GM12878 (cell line): ENCODE measurements at places on chromosomes 5 and 9.

DNA sequence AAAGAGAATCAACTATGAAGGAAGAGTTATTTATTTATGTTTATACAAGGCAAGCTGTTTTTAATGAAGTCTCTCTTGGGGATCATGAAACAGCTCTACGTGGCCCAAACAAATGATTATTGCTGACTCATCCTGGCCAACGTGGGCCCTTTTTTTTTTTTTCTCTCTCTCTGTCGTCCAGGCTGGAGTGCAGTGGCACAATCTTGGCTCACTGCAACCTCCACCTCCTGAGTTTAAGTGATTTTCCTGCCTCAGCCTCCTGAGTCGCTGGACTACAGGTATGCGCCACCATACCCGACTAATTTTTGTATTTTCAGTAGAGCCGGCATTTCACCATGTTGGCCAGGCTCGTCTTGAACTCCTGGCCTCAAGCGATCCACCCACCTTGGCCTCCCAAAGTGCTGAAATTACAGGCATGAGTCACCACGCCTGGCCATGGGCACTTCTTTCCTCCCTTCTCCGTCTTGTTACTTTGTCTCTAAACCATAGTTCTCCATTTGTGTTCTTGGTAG is 98.3 kb downstream of the BASP1 start:
- no peak for DNase-seq

GRCh38 chr5:44388321-44389089 is 715 bp downstream of the FGF10 start:
- no peak for DNase-seq

DNA sequence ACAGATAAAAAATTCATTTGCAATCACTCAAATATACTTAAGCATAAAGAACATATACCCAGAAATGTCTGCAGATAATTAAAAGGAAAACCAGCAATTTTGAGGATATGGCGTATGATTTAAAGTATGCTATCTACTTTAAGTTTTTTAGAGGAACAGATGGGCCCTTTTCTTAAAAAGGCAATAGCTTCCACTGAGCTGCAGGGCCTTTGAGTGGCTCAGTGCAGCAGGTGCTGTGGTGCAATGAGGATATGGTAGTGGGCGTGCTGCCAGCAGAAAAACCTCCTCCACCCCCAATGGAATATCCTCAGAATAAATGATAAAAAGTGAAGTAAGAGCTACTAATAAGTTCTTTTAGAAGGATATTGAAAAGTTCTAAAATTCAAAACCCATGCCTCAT is 814.5 kb downstream of the MTRR start:
- no peak for DNase-seq

DNA sequence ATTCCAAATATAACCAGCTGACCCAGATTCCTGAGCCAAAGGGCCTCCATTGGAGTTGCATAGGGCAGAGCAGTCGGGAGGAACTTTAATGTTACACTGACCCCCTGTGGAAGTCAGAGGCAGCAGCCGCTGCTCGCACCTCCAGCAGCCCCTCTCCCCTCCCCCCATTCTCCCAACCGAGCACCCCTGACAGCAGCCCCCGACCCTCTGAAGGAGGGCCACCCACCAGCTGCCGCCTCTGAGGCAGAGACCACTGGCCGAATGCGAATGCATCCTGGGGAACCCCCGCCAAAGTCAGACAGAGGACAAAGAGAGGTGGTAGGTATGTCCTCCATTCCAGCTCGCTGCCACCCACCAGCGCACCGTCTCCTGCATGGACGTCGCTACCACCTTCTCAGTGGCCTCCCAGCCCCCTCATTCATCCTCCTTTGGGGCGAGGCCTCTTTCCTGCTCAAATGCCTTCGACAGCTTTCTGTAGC is 231.0 kb downstream of the CDK5RAP2 start:
- DNase-seq, result no peak

DNA sequence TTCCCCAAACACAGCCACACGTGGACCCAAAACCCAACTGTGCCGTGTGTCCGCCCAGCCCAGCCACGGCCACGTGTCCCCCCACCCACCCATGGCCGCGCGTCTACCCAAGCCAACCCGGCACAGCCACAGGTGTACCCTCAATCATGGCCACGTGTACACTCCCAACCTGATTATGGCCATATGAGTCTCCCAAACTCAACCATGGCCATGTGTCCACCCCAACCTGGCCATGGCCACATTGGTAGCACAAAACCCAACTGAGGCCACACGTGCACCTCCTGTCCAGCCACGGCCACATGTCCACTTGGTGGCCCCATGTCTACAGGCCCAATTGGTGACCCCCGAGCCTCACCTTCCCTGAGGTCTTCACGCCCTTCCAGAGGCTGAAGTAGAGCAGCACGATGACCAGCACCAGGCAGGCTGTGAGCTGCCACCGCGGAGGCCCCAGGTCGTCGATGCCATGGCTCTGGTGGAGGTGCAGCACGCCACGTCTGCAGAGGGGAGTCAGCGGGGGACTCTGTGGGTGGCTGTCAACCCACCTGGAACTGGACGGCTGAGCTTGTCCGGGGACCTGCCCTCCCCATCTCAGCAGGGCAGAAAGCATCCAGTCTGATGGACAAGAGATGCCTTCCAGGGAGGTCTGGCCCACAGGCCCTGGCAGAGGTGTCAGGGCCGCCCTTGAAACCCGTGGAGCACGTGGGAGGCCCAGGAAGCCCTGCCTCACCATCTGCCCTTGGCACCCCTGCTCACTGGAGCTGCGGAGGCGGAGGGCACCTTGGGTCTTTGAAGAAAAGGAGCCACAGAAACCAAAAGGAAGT is 23.5 kb downstream of the SLC6A3 start:
- DNase-seq, result no peak

- no peak for DNase-seq
Observed at GRCh38 chr5:36648426-36648825, 42.0 kb downstream of the SLC1A3 start.

DNA sequence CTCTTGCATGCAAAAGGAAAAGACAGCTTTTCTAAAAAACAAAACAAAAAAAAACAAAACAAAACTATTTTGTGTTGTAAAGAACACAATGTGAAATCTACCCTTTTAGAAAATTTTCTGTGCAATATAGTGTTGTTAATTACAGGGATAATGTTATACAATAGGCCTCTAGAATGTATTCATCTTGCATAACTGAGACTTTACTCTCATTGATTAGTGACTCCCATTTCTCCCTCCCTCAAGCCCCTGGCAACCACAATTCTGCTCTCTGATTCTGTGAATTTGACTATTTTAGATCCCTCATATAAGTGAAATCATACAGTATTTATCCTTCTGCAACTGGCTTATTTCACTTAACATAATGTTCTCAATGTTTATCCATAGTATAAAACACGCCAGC is 234.1 kb downstream of the TMEM161B start:
- DNase-seq, result no peak

DNA sequence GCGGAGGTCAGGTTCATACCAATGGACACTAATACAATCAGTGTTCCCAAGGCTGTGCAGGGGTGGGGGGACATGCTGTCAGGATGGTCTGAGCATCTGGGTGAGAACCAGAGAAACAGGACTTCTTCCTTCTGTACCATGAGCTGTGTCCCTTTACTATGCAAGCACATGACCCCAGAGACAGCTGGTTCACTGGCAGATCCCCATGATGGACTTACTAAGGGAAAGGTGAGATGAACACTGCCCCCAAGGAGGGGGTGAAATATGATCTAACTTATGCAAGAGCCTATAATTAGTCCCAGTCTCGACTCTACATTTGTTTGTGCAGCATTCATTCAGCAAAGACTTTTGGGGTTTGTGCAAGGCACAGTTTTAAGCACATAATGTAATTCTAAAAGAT is 91.4 kb downstream of the LIFR start:
- DNase-seq, result no peak
